ENCODE measurements at places on chromosomes 7 and 10.

DNA sequence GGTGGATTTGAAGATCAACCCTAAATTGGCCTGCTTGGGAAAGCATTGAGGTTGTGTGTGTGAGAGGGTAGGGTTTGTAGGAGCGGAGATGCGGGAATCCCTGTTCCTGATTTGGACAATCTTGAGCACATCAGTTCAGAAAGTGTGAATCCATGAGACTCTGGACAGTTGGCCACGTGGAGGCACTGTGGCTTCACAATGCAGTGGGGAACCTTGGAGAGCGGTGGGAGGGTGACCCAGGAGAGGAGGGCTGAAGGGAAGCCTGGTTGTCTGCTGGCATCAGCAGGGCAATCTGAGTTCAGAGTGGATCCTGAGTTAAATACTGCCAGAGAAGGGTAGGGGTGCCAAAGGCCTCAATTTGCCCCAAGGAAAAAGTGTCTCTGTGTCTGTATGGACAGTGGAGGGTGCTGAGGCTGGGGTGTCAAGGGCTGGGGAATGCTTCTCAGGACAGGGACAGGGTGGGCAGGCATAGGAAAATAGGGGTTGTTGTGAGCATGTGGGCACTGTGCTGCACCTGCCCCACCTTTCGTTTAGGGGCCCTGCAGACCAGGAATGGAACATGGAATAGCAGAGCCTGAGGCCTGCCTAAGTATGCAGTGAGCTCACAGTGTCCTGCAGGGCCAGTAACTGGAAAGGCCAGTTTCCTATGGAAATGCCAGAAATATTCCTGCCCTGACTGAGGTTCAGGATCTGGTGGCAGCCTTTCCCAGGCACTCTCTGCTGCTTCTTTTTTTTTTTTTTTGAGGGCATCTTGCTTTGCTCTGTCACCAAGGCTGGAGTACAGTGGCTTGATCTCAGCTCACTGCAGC lies 162.9 kb upstream of the PRSS58 start:
- no peak for DNase-seq

DNA sequence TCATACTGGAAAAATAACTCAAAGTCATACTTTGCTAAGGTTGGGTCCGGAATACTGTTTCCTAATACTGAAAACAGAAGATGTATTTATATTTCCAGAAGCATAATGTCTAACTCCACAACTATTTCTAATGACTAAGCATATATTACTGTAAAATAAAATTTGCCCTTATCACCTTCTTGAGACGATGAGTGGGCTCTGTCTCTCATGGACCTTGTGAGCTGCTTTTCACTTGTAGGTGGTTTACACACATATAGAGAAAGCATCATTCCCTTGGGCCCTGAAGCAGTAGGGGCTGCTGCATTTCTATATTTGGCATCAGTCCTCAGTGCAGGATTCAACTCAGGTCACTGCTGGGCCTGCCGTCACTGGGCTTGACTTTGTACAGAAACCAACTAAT lies 10.7 kb upstream of the FAM13C start:
- no peak for DNase-seq

DNA sequence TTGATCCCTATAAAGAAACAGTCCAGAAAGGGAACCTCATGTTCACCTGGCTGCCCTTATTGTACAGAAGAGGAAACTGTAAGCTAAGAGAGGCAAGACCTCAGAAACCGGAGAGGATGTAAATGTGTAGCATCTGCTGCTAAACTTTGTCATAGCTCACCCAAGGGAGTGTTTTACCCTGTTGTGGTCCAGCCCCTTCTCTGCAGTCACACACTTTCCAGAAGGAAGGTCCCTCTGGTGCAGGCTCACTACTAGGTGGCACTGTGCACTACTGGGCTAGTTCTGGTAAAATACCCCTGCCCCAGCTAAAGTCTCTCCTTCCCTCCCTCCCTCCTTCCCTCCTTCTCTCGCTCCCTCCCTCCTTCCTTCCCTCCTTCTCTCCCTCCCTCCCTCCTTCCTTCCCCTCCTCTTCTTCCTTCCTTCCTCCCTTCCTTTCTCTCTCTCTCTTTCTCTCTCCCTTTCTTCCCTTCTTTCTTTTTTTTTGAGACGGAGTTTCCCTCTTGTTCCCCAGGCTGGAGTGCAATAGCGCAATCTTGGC lies 42.5 kb upstream of the LCOR start:
- no peak for DNase-seq

- DNase-seq = no peak
Measured at GRCh38 chr10:124248056-124249045, 155.0 kb upstream of the CHST15 start.

DNA sequence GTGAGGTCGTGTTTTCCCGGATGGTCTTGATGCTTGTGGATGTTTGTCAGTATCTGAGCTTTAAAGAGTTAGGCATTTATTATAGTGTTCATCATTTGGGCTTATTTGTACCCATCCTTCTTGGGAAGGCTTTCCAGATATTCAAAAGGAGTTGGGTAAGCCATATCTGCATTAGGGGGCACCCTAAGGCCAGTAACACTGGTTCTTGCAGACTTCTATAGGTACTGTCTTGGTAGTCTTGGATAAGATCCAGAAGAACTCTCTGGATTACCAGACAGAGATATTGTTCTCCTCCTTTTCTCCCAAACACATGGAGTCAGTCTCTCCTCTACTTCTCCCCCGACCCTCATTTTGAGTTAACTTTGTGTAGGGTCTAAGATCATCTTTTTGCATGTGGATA lies 92.8 kb downstream of the SDK1 start:
- DNase-seq = peak; percentile 16

DNA sequence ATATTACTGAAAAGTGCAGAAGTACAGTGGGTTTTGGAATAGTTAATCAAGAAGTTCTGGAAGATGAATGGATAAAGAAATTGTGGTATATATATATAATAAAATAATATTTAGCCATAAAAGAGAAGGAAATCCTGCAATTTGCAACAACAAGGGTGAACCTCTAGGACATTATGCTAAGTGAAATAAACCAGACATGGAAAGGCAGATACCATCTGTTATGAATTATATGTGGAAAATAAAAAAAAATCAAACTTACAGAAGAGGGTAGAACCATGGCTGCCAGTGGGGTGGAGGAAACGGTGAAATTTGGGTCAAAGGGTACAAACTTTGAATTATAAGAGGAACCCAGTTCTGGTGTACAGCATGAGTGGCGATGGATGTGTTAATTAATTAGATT lies 162.6 kb downstream of the BICC1 start:
- DNase-seq = no peak

- DNase-seq = no peak
Measured at GRCh38 chr10:90136731-90137316, 435.4 kb downstream of the KIF20B start.

DNA sequence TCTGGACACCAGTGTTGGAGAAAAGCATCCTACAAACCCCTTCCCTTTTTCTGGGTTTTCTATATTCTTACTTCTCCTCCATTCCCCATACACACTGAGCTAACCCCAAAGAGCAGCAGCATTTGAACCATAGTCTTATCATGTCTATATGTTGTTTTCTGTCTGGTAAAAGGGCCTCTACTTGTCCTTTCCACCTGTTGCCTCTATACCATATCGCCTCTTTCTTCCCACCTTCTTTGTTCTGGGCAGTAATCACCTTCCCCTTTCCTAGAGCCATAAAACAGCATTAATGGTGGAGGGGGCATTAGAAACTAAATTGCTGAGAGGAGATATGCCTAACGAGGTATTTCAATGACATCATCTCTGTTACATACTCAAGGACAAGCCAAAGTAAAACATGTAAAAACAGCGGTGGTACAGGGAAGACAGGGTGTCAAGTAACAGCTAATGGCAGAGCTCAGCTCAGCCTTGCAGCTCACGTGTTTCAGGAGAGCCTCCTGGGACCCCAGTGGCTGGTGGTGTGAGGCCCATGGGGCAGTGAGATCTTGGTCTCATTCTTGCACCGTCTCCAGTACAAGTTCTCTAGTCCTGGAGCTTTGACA lies 20.6 kb downstream of the NPY start:
- DNase-seq = no peak

DNA sequence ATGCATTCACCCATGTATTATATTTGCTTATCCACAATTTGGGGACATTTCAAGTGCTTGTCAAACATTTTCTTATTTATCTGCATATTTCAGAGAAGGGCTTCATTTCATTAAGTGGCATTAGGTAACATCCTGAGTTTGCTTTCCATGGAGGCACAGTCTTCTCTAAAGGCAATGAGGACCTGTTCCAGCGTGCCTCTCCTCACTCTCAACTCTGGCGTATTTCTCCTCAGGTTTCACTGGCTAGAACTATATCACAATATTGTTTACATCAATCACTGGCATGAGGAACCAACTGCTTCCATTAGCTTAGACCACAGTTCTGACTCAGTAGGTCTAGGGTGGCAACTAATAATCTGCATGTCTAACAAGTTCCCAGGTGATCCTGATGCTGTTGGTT lies 177.2 kb downstream of the TAX1BP1 start:
- no peak for DNase-seq

- no peak for DNase-seq
Measured at GRCh38 chr10:3167611-3168330, 4.8 kb downstream of the PITRM1 start.

- DNase-seq = no peak
Measured at GRCh38 chr7:5594616-5595544, 171.2 kb upstream of the TNRC18 start.

DNA sequence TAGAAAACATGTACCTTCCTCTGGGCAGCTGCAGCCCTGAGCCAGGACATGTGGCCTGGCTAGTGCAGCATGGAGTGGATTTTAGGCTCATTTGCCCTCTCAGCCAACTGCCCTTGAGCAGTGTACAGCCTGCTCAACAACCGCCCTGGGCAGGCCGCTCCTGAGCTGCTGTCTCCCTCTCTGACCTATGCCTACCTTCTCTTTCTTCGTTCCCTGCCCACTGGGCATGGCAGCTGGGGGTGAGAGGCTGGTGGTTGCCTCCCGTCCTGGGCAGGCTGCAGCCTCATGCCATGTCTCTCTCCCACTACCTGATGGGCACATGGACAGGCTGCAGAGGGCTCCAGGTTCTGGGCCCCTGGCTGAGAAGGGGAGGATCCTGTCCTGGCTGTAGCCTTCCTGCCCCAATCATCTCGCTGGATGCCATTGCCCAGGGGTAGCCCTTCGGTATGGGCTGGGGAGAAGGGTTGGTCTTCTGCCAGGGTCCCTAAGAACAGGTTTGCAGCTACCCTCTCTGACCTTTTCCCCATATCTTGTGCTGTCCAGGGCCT lies 97.3 kb downstream of the NEURL1 start:
- no peak for DNase-seq

DNA sequence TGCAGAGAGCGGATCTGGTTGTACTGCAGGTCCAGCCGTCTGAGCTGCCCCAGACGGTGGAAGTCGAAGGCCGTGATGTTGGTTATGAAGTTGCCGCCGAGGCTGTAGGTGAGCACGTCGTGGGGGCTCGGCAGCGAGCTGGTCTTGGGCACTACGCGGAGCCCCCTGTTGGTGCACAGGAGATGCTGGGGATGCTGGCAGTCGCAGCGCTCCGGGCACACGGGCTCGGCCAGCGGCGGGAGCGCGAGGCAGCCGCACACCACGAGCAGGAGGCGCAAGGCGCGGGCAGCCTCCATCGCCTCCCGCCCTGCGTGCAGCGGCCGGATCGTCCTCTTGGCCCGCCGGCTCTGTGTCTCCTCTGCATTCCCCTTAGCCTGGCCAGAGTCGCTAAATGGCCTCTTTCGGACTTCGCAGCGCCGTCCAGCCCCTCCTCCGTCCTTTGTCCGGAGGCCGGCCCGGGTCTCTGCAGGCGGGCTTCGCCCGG lies 337 bp downstream of the TRIL start:
- no peak for DNase-seq

GRCh38 chr10:6023661-6024333 lies 38.4 kb downstream of the IL2RA start:
- no peak for DNase-seq

- no peak for DNase-seq
Measured at GRCh38 chr10:8224591-8224990, 170.1 kb downstream of the GATA3 start.

GRCh38 chr7:117281562-117281961 lies 41.3 kb downstream of the WNT2 start:
- no peak for DNase-seq

- no peak for DNase-seq
Measured at GRCh38 chr10:124020981-124021815, 72.2 kb downstream of the CHST15 start.

- DNase-seq = no peak
Measured at GRCh38 chr7:137919987-137920386, 73.2 kb upstream of the DGKI start.

- no peak for DNase-seq
Measured at GRCh38 chr10:54797636-54798321, 3.3 kb downstream of the PCDH15 start.

DNA sequence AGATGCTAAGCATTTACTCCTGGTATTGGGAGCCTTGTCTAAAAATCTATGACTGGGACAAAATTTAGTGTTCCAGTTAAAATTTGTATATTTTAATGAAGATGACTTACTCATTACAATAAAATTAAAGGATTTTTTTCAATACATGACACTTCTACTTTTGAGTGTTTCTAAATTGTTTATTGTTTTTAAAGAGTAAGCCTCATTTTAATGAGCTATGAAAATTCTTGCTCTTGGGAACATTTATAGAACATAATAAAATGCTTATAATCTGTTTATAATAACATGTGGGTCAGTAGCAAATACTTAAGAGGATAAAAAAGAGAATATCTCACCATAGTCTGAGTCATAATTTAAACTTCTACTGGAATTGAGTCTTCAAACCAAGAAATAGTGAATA lies 149.5 kb downstream of the PLCE1 start:
- DNase-seq = no peak

DNA sequence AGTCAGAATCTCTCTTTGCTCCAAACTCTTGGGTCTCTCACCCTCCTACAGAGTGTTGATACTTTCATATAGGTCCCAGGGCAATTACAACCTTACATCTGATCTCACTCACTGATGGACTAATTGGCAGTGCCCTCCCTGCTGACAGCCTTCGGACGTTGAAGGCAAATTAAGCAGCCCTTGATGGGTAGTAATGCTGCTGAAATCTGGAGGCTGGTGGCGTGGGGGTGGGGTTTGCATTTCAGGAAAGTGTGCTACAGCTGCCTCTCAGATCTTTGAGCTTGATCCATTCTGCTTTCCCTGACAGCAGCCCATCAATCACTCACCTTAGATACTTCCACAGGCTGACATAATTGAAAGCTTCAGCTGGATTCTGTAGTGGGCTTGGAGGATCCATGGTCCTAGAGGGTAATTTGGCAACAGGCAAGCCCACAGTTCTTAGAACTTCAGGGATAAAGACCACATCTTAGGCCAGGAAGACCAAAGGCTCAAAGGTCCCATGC lies 349.1 kb upstream of the PODXL start:
- no peak for DNase-seq

- no peak for DNase-seq
Measured at GRCh38 chr10:93095225-93095624, 21.5 kb downstream of the CYP26A1 start.

DNA sequence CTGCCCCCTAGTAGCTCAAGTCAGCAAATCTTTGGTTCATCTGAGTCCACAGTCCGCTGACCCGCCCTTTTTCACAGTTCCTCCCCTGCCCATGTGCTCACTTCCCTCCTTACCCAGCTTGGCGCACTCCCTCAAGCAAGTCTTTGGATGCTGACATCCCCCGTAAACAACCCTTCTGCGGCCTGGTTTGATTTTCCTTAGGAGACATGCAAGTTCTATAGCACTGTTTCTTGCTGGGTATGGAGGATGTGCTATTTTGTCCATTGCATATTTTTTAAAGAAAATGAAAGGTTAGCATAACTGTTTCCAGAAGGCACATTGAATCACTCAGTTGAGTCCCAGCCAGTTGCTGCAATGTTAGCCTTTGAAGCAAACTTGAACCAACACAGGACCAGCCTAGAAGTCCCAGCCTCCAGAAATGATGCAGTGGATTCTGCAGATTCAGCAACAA lies 38.2 kb downstream of the HTRA1 start:
- DNase-seq = no peak
